Pancreas (tissue), 10 donors: ENCODE measurements at places on chromosomes 3 and 15. TPM values are rescaled to one million over a fixed set of nuclear protein-coding genes. Genes with fewer than 3 reads are reported as not detected.

Gene RPUSD2
- total RNA-seq, result 2.7 TPM

GRCh38 chr3:10088256-10088655 lies 19.8 kb downstream of the FANCD2OS start:
- no peaks in the 10 kb centered on the region for H3K27me3 ChIP-seq
- no peaks in the 10 kb centered on the region for H3K36me3 ChIP-seq
- no peak for DNase-seq

- no peak for DNase-seq
- peaks cover 3% of the 10 kb centered on the region for H3K4me1 ChIP-seq
- no peaks in the 10 kb centered on the region for H3K36me3 ChIP-seq
Measured at GRCh38 chr3:139117136-139117675, 72.5 kb upstream of the PRR23C start.

- H3K27me3 ChIP-seq, result no peaks in the 10 kb centered on the region
- H3K27ac ChIP-seq, result no peak overlapping the region
- no peak overlapping the region for H3K4me3 ChIP-seq
- H3K36me3 ChIP-seq, result no peaks in the 10 kb centered on the region
- no peak for DNase-seq
Measured at GRCh38 chr3:157460253-157460652, 23.6 kb downstream of the PTX3 start.

GRCh38 chr3:131458653-131459052 lies 44.1 kb downstream of the MRPL3 start:
- H3K27me3 ChIP-seq, result no peaks in the 10 kb centered on the region
- H3K4me3 ChIP-seq, result no peak overlapping the region
- no peak for DNase-seq
- H3K4me1 ChIP-seq, result no peaks in the 10 kb centered on the region
- H3K36me3 ChIP-seq, result no peaks in the 10 kb centered on the region
